CD14-positive monocyte (primary cell): ENCODE measurements at places on chromosomes 7 and 10.

GRCh38 chr7:103902917-103903316 is 86.5 kb downstream of the RELN start:
- no peak for DNase-seq

- no peak for DNase-seq
These were observed 198.2 kb downstream of the FANK1 start for GRCh38 chr10:126094537-126094936.

DNA sequence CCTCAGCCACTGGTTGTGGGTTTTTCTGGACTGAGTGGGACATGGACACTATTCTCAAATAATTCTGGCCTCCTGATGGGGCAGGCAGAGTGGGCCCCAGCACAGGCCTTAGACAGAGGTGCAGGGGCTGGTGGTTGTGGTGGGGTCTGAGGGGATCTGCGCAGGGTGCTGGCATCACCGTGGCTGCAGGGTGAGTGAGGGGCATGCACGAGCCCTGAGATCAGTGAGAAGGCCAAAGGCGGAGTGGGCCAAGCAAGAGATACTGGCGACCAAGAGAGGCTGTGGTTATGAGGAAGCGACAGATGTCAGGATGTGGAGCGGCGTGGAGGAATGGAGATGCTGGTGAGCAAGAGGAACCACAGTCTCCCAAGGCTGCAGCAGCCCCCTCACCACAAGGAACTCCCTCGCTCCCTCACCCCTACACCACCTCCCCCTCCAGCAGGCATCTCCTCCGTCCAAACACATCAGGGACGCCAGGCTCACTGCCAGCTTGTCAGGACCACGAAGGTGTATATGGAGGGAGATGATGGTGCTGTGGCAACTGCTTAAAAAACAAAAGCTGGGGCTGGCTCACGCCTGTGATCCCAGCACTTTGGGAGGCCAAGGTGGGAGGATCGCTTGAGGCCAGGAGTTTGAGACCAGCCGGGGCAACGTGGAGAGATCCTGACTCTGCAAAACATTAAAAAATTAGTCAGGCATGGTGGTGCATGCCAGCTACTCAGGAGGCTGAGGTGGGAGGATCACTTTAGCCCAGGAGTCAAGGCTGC is 9.6 kb downstream of the PRF1 start:
- DNase-seq = no peak

DNA sequence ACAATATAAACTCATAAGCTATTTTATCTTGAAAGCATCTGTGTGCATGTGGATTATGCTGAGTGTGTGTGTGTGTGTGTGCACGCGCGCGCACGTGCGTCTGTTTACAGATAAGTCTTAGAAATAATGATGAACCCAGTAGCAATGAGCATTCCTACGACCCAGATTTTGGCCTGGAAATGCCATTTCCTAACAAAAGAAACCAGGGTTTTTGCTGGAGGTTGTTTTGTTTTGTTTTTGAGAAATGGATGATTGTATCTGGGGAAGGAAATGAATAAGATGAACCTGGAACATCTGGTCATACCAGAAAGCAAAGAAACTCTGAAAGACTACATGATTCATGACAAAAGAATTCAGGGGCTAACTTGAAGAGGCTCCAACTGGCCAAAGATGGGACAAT is 22.1 kb upstream of the LMOD2 start:
- no peak for DNase-seq

DNA sequence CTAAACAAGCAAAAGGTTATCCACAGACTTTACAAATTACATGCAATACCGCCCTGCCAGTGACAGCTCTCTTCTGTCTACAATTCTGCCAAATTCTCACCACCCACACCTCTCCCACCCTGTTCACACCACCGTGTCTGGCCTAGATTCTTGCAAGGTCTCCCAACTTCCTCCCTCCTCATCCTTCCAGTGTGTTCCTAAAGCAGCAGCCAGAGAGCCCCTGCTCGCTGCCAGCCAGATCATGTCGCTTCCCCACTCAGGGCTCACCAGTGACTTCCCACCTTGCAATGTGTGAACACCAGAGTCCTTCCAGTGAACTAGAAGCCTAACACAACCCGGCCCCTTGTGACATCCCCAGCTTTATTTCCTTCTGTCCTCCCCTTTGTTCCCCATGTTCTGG is 121.6 kb downstream of the HECW1 start:
- DNase-seq = no peak

DNA sequence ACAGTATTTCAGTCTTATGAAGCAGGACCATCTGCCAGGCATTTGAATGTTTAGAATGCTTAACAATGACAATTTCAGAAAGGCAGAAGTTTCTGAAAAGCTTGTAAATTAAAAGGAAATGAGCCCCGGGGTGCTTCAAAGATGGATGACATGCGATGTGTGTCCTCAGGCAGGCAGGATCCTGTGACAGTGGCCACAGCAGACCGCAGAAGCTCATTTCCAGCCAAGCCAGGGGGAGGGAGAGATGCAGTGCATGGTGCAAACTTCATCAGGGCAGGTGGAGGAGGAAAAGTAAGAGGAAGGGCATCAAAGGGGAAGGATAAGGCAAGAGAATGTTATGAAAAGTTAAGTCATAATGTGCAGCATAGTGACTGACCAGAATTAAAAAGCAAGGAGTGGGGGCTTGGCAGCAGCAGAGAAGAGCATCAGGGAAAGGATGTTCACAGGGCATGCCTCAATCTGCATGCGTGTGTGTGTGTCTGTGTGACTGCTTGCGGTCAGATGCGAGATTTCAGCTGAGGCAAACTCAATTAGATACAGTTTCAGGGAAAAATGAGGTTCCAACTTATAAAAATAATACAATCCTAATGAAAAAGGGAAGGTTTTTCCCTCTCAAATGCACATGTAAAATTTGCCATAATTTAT is 173.7 kb downstream of the COBL start:
- no peak for DNase-seq

GRCh38 chr10:28177944-28178637 is 124.8 kb downstream of the MPP7 start:
- peak; percentile 10 for DNase-seq

DNA sequence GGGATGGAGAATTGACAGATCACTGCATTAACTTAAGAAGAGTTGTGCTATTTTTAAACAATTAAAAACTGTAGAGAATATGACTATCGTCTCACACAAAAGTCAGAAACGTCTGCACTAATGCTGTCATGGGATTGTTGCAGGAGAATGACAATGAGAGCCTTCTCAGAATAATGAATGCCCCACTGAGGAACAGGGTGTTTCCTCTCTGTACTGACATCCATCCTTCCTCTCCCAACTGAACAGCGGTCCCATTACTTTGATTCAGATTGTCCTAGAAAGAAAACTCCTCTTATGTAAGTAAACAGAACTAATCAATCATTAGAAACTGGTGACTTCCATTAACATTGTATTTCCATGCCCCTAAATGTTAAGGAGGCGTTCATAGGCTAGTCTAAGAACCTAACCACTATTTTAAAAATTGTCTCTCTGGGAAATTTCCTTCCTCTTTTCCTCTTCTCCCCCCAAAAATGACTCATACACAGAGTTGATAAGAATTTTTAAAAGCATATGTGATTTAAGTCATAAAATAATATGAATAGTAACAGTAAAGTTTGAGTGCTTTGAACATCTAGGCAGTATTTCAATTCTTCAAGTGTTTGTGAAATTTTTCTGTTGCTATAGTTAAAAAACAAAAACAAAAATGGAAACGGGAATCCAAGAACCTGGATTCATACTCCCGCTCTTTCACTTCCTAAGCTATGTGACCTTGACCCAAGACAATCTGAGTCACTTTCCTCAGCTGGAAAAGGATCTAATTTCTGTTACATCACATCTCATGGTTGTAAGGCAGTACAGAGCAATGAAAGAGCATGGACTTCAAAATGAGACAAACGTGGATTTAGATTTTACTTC is 12.7 kb upstream of the MACC1 start:
- peak; percentile 83 for DNase-seq

DNA sequence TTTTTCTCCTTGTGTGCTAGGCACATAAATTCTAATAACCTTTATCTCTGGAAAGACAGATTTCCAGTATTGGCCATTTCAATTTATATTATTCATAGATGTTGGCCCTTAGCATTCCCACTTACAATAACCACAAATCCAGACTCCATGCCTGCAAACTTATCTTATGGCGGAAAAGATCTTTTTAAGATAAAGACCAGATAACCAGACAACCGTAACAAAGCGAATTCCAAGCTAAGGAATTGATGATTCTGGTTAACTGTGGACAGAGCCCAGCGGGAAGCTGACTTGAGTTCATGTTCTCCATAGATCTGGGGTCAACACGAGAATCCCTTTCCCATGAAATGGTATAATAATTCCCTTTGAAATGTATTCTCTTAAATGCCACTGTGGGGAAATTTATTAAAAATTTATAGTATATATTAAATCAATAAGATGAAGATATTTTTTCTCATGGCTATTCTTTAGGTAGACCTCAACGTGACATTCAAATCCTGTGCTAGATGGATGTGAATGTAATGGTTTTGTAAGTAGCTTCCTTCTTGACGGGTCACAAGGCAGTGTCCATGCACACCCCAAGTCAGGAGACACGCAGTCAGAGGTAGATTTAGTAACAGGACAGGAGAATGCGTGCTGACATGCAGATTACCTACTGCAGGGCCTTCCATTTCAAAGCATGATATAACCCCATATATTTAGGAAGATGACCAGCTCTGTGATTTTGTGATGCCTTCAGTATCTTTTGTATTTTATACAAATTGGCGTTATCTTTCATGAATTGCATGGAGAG is 37.7 kb upstream of the KLF6 start:
- DNase-seq = no peak

DNA sequence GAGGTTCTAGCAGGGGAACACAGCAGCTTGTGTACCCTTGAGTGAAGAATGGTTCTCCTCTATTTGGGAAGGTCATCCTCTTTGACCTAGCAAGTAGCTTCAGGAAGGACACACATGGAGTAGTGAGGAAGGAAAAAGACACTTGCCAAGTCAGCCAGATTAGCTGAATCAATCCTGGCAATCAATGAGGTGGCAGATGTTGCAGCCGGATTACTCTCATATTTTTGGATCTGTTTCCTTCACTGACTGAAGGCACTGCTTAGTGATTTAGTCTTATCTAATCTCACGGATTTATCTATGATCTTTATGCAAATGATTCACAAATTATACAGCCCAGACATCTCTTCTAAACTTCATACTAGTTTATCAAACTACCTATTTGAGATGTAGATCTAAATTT is 218.8 kb downstream of the GPR158 start:
- no peak for DNase-seq

GRCh38 chr7:132577206-132578049 is 1.2 kb upstream of the PLXNA4 start:
- DNase-seq = no peak

GRCh38 chr7:31761646-31762045 is 74.6 kb downstream of the PPP1R17 start:
- no peak for DNase-seq

- DNase-seq = no peak
These were observed 253.9 kb downstream of the CDK14 start for GRCh38 chr7:90850066-90850465.

DNA sequence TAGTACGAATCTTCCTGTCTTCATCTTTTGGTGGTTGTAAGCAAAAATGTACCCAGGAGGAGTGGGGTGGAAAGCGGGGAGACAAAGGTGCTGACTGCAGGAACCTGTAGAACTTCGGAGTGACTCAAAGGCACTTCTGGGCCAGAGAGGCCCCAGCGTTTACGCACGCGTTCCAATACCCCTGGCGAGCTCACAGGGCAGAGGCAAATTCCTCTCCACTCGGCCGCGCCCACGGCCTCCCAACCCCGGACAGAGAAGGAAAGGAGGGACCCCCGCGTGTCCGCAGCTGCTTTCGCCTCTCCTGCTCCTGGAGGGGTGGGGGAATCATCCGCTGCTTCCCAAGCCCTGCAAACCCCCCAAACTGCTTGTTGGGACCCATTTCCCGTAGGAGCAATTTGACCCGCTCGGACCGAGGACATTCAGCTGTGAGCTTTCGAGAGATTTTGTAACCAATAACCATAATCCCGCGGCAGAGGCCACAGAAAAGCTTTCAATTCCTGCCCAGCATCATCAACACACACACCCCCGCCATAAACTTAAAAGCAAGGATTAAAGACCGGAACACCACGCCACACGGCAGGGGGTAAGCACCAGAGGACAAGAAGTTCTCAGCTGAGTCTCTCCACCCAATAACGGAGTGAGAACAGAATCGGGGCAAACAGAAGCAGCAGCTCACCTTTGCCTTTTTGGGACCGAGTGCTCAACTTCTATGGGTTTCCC is 2.3 kb downstream of the IGF2BP3 start:
- no peak for DNase-seq

- no peak for DNase-seq
These were observed 123.3 kb downstream of the TWIST1 start for GRCh38 chr7:18993933-18994668.

GRCh38 chr10:100621360-100622205 is 85.8 kb downstream of the HIF1AN start:
- DNase-seq = no peak

DNA sequence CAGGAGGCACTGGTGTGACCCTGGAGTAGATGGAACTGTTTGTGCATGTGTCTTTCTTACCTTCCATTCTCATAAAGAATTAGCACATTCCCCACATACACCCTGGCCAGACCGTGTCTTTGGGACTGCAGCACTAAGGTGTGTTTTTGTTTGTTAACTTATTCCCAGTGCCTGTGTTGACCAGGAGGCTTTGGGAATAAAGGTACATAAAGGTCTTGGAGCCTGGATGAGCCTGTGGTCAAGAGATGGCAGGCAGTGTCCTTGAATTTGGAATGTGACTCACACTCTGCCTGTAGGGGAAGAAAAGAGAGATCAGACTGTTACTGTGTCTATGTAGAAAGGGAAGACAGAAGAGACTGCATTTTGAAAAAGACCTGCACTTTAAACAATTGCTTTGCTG is 137.6 kb downstream of the LYZL1 start:
- DNase-seq = no peak

- DNase-seq = no peak
These were observed 28.0 kb downstream of the ITPRIP start for GRCh38 chr10:104309980-104310978.

GRCh38 chr7:47337531-47337930 is 244.4 kb downstream of the TNS3 start:
- DNase-seq = no peak

- no peak for DNase-seq
These were observed 12.5 kb downstream of the COL13A1 start for GRCh38 chr10:69814251-69814650.

DNA sequence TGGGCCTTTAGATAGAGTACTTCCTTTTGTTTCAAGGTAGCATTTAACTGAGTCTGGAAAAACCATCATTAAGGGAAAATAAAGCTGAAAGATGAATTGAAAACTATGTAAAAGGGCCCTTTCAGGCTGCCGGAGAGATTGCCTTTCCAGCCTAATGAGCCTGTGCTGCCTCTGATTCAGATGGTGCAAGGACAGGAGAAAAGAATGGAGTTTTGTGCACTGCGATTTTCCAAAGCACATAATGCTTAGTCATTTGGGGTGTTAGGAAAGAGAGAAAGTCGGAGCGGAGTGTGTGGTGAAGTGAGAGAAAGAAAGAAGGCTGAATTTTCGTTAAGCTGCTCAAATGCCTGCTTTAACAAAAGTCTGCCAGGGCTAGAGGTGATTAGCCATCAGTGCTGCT is 259.7 kb downstream of the PAXIP1 start:
- DNase-seq = no peak

GRCh38 chr10:2214805-2215204 is 477.5 kb upstream of the ADARB2 start:
- DNase-seq = no peak
